ENCODE measurements at places on chromosomes 16 and 17.
A peak's percentile ranks its signal among the peaks of the same experiment; 100 is the strongest.

DNA sequence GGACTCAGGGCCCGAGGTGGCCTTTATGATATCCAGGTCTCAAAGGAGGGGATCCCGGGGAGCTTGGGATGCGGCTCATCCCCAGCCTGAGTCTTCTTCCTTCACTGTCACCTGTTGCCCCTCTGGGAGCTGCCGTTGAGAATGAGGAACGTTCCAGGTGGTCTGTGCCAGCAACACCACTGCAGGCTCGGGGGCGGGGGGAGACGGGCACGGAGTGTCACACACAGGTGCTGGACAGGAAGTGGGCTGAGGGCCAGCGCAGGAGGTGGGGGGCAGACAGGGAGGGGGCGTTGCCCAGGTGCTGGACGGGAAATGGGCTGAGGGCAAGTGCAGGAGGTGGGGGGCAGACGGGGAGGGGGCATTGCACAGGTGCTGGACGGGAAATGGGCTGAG is 28.2 kb downstream of the METRNL start:
- DNase-seq, result no peak

DNA sequence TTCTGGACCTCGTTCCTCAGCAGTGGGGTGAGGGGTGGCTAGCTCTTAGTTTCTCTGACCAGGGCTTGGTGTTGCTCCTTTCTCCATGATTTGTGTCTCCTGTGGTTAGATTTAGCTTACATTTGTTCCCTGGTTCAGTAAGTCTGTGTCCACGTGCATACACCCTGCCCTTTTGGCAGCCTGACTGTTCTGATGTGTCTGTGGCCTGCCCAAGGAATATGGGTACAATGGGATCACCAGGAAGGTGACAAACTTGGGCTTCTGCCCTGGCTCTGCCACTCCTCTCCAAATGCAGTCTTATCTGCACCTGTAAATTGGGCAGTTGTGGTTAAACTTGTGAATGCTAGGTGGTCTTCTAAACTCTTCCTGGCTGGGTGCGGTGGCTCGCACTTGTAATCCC is 17.5 kb downstream of the ALKBH5 start:
- no peak for DNase-seq

DNA sequence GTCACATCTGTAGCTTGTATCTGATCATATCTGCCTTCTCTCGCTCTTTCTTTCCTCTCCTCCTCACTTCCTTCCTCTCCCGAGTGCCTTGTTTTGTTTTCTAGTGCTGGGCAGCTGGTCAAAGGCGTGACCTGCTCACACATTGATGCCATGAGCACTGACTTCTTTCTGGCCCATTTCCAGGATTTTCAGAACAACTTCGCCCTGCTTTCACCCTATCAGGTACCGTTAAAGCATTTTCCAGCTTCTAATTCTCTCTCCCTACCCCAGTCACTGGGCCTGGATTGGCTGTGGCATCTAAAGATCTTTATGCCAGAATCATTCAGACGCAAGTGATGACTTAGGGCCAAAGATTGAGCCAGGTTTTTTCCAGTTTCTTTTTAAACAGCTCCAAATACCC is 55.5 kb downstream of the OTOA start:
- DNase-seq, result no peak

DNA sequence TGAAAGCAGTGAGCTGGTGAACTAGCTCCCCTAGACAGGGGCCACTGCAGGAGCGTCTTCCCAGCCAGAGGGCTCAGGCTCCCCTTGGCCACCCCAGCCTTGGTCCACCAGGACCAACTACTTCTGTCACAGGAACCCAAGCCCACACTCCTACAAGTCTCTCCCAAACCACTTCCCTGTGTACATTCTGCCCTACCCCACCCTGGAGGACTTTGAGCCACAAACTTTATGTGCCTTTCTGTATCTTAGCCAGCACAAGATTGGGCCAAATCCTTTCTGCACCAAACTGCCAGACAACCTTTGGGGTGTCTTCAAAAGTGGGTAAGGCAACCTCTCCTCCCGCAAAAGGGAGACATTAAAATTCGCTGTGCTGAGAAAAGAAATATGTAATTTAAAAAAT is 31.6 kb downstream of the EFCAB5 start:
- DNase-seq, result no peak

GRCh38 chr16:76749780-76750375 is 441.1 kb upstream of the MON1B start:
- no peak for DNase-seq

DNA sequence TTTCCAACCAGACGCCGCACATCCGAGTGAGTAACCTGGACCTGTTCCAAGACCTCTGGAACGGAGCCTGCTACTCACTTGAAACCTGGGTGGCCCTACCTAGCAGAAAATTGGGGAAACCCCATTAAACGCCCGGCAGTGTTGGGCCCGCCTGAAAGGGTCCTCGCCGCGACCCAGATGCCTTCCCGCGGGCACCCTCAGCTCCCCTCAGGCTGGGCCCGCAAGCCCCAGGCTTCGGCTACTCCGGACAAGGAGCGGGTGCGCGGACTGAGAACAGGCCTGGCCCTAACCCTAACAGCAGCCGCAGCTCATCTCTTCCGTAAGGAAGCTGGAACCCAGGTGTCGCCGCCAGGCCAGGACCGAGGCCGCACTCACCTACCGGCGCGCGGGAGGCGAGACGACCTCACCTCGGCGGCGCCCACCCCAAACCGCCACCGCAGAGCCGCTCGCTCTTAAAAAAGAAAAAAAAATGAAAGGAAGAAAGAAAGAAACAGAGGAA is 344 bp downstream of the PSME3IP1 start:
- DNase-seq, result peak; percentile 34

DNA sequence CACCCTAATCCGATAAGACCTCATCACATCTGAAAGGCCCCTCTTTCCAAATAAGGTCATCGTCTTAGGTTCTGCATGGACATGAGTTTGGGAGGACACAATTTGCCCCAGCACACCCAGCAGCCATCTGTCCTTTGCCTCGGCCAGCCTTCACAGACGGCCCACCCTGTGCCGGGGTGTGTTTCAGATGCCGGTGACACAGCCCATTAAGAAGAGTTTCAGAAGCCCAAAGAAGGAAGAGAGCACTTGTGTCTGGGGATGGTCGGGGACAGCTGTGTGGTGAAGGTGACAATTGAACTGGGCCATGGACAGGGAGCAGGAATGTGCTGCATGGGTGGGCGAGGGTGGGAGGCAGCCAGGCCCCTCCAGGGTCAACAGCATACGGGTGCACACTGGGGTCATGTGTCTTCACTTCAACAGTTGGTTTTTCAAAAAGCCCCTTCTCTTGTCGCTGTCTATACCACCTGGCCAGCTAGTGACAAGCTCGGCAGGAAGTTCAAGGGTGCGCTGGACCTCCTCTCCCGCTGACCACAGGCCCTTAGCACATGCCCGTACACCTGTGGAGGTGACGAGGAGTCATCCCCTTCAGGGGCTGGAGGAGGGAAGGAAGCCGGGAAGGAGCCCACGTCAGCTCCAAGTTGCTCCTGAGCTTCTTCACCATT is 183.1 kb downstream of the C16orf95 start:
- DNase-seq, result no peak

- no peak for DNase-seq
These were observed 196.3 kb downstream of the IRF8 start for GRCh38 chr16:86095131-86095752.

DNA sequence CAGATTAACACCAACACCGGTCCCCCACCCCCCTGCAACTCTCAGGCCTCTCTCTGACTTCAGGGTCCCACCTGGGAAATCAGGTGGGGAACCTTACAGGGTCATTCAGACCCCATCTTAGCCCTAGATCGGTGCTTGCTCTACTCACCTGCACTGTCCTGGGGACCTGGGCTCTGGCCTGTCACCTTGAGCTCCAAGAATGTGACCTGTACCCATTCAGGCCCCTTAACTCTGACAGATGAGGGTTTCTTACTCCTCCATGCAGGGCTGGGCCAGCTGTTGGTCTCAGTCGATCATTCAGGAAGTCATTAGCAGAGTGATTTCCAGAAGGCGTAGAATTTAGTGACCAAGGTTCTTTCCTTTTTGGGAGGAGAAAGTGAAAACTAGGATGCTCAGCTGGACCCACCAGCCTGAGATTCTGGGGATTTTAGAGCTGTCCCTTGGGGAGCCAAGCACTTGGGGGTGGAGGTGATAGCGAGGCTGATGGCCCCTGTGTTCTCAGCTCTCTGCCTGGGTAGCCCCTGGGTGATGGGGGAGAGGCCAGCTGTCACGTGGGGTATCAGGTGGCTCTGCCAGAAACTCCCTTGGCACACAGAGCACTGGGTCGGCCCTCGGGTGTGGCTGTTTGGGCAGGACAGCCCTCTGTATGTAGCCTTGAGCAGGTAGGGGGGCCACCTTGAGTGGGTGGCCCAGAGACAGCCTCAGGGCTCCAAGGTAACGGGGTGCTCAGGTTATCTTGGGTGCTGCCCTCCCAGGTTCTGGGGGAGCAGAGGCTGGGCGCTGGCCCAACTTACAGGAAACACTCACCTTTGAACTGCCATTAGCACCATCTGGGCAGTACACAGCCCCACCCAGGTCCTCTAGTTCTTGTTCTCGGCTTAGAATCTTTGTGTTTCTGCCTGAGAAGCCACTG is 724 bp downstream of the MVP start:
- DNase-seq, result peak; percentile 27

DNA sequence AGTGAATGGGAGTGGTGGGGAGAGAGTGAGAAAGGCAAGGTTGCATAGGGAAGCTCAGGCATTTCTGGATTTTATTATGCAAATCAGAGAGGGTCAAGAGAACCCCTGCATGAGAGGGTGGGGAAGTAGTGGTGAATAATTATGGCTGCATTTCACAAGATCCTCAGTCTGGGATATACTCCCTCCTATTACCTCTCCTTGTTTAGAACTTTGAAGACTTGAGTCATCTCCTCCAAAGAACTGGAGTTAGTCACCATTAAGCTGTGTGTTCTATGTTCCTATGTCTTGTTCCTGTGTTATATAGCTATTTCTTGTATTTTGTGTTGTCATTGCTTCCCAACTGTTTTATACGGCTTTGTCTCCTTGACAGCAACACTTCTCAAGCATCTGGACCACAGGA is 18.4 kb downstream of the SOX9 start:
- DNase-seq, result no peak

- DNase-seq, result no peak
These were observed 154.4 kb upstream of the FOXF1 start for GRCh38 chr16:86355951-86356350.

- DNase-seq, result no peak
These were observed 175.2 kb downstream of the CPPED1 start for GRCh38 chr16:12628536-12628935.

GRCh38 chr16:77881355-77882030 is 93.1 kb downstream of the VAT1L start:
- no peak for DNase-seq

Data from trophoblast cell (in vitro differentiated cells and primary cell).